ENCODE measurements at places on chromosomes 3 and 15. TPM values are rescaled to one million over a fixed set of nuclear protein-coding genes. Genes with fewer than 3 reads are reported as not detected.

Gene MYRIP
- 1.8 TPM for total RNA-seq

Gene ATP8B4
- total RNA-seq: not detected

Gene IL17RC
- 41.9 TPM for total RNA-seq

Gene BAHD1
- 29.9 TPM for total RNA-seq

Gene GUCA1C
- total RNA-seq: not detected

Gene SCAMP5
- total RNA-seq: 164 TPM

Gene SEMA3B
- total RNA-seq: 5.4 TPM

Gene OR4M2
- total RNA-seq: not detected

Gene ZNF774
- total RNA-seq: 6.7 TPM

Gene PLSCR4
- total RNA-seq: not detected

Gene DPPA2
- 0.42 TPM for total RNA-seq

Gene CASR
- not detected for total RNA-seq

DNA sequence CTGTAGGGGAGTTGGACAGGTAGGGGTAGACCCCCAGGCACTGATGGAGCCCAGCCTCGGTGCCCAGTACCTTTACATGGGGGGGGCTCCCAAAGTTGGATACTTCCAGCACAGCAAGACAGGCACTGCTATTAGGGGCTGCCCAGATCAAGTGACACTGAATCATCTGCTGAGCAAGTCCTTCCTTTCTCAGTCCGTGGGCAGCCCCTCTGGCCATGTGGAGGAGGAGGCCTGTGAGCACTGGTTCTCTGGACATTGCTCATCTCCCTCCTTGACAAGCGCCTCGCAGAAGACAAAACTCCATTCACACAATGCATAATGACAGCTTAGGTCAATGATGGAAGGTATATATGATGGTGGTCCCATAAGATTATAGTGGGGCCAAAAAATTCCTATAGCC, 35.7 kb downstream of the EEFSEC start:
- no peak for DNase-seq

DNA sequence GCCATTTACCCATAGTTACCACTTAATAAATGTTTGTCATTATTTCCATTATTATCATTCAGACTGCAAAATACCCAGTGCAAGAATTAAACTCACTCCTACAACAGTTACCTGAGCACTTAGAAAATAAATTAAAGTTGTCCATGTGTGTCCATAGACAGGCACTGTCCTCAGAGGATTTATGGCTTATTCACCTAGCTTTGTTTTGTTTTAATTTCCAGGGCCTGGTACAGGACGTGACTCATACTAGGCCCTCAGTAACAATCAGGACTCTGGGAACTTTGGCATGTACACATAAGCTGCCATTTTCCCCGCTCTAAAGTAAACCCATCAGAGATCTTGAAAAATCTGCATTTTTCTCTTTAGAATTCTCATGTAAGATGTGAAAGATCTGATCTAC, 458.5 kb upstream of the ARRDC4 start:
- no peak for DNase-seq

- no peak for DNase-seq
Measured at GRCh38 chr15:70783610-70784022, 20.3 kb upstream of the UACA start.

DNA sequence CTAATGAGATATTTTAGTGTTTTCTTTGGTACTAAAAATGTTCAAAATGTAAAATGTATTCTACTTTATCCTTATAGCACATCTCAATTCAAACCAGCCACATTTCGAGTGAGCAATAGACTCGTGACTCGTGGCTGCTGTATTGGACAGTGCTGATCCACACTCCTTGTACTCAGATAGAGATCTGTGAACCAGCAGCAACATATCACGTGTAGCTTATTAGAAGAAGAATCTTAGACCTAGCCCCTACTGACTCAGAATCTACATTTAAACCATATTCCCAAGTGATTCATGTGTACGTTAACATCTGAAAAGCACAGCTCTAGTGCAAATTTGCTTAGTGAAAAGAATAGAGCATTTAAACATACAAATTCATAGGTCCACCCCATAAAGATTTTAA, 130.9 kb downstream of the IL1RAP start:
- no peak for DNase-seq

DNA sequence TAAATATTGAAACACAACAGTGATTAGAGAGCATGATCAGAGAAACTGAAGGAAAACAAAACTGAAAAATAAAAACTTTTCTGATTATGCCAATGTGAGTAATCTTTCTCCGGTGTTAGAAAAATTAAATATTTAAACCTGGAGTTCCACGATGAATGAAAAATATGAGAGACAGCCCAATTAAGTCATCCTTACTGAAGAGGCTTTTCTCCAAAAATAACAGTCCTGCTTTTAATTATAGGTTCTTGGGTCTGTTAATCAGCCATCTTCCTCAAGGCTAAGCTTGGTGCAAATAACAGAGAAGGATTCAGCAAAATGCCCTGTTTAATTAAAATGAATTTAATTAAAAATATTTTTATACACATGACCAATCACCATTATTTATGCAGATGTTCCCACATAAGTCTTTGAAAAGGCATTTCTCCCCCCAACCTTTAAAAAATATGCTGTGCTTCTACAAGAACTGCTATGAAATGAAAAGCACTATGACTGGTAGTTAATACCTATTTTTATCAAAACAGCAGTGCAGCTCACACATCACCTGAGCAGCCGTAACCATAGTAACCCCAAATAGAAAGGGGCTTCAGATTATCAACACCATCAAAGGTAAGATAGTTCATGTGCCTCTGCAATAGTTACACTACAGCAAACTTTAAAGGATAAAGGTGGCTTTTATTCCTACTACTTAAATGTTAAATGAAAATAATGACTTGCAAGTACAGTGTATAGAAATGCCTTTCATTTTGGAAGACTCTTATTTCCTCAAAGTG, 175.7 kb downstream of the SLC9A9 start:
- DNase-seq: no peak

DNA sequence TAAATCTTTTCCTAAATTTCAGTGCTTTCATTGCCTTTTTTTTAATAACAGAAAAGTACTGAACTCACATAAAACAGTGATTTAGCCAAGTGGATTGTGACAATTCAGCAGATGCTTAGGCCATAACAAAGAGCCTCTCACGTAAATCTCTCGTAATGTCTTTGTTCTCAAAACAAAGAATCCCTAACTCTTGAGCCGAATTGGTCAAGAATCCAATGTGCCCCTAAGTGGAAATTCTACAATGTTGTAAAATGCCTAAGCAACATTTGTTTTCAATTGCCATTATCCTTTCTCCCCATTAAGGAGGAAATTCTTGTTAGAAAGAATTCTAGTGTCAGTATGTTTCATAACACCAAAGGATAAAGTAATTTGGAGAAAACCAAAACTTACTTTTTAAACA, 235.7 kb upstream of the THBS1 start:
- DNase-seq: no peak

- DNase-seq: no peak
Measured at GRCh38 chr3:25747033-25747432, 36.2 kb downstream of the NGLY1 start.

- DNase-seq: no peak
Measured at GRCh38 chr3:58079773-58080172, 71.6 kb downstream of the FLNB start.

GRCh38 chr15:48581219-48581618, 64.3 kb downstream of the FBN1 start:
- no peak for DNase-seq

DNA sequence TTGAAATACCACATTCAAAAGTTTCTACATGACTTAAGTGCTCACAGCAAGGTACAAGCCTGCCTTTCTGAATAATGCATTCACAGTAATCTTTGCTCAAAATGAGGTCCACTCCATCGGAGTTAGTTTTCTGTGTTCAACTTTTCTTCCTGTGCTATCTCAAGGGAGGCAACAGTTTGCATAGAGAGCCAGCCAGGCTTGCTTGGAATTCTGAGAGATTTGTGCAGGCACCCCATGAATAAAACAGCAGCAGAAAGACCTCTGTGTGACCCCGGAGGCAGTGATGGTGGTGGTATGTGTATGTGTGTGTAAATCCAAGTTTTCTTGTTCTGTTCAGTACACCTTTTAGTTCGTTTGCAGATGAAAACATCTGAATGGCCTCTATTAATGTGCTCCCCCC, 124.0 kb downstream of the ADAMTS9 start:
- DNase-seq: no peak

- no peak for DNase-seq
Measured at GRCh38 chr3:37726525-37727290, 135.0 kb upstream of the CTDSPL start.

DNA sequence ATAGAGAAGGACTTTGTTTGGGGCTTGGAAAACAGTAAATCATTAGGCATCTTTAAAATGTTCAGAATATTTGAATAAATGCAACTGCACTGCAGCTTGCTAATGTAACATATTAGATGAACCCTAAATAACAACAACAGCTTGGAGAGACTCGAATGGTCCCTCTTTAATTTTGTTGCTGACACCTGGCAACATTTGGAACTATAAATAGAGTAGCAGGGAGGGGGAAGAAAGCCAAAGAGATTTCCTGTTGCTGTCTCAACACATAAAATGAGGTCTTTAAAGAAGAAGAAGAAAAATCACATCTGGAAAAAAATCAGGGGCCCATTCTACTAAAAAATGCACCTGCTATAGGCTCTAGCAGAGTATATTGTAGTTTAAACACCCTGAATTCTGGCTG, 49.9 kb upstream of the DPPA4 start:
- no peak for DNase-seq

DNA sequence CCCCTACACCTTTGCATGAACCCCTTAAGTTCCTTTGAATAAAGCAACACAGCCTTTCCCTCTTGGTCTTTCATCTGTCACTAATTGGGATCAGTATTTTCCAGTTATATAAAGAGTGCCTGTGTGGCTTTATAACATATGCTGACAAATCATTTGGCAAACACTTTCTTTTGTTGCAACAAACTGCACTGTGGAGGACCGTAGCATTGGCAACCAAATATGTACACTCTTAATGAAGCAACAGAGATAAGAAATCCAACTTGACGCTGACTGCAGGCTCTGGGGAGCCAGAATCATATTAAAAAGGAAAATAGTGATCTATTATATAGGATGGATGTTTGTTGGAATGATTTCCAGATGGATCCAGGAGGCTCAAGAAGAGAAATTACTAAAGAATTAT, 120.1 kb upstream of the PRICKLE2 start:
- no peak for DNase-seq

- no peak for DNase-seq
Measured at GRCh38 chr3:62923066-62923465, 47.9 kb upstream of the CADPS start.

DNA sequence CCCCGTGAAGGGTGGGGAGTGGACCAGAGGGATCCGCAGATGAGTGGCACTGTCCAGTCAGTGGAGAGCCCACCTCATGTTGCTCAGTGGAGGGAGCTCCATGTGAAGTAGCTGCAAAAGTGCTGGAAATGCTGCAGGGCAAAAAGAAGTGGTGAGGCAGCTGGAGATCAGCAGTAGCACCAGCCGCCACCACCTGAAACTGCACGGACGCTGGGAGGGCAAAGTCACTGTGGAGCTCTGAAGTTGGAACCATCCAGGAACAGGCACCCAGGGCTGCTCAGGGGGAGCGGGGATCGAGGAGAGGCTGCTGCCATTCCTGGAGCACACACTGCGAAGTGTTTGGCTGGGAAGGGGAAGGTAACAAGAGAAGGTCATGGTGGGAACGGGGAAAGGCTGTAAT, 6.4 kb upstream of the ALDH1L1 start:
- no peak for DNase-seq

DNA sequence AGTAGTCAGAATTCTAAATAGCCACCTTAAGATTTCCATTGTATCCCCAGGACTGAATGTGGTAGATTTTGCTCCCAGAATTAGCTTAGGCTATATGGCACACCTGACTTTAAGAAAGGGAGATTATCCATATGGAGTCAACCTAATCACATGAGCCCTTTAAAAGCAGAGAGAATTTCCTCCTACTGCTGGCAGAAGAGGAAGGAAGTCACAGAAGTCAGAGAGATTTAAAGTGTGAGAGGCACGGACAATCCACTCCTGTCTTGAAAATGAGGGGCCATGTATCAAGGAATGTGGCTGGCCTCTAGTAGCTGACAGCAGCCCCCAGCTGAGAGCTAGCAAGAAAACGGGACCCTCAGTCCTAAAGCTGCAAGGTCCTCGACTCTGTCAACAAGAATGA, 26.8 kb downstream of the LRRC31 start:
- no peak for DNase-seq

DNA sequence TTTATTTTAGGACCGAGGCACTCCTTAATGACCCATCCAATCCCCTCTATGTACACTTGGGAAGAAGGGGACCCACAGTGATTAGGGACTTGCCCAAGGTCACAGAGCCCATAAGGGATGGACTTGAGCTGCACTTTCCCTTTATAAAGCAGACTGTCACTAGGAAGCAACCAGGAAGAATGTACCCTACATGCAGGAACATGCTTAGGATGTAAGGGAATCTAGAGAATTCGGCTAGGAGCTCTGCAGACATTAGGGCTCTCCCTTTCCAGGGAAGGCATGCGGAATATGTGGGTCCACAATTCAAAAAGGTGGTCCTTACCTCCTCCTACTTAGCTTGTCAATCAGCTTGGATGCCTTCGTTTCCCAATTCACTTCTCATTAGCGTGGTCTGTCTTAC, 78.7 kb downstream of the TMEM266 start:
- no peak for DNase-seq

- DNase-seq: no peak
Measured at GRCh38 chr3:142019794-142020320, 129.5 kb downstream of the TFDP2 start.

- no peak for DNase-seq
Measured at GRCh38 chr15:39396979-39397615, 183.8 kb upstream of the THBS1 start.

GRCh38 chr15:85598718-85599398, 195.9 kb downstream of the KLHL25 start:
- DNase-seq: no peak

DNA sequence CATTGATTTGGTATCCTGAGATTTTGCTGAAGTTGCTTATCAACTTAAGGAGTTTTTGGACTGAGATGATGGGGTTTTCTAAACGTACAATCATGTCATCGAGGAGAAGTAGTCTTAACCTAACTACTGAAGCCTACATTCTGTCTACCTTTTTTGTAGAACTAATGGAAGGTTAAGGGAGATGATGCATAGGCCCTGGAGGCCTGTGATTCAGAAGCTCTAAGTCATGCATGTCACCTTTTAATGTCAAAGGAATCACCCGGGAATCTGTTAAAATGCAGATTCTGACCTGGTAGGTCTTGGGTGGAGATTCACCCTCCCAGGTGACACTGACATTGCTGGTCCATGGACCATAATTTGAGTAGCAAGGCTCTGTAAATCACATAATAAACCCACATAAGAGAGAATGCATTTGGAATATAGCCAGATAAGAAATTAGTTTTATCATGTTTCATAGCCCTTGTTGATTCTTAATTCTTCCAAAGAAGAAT, 64.9 kb downstream of the GHSR start:
- DNase-seq: no peak

- DNase-seq: no peak
Measured at GRCh38 chr3:139425745-139426400, 36.4 kb upstream of the COPB2 start.

DNA sequence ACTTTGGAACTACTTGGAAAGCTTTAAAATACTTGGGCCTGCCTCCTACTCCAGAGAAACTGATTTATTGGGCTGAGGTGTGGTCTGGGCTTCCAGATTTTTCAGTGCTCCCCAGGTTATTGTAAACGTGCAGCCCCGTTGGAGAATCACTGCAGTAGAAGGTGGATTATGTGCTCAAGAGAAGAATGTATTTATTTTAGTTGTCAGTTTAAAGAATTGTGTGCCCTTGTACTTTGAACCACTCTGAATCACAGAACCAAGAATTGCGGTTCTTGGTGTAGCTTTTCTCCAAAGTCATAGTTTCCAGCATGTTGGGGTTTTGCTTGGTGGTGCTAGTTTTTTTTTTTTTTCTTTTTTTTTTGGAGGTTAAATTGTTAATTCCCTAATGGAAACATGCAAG, 1.6 kb downstream of the TATDN2 start:
- no peak for DNase-seq

- DNase-seq: no peak
Measured at GRCh38 chr3:117790235-117790987, 1080.8 kb downstream of the TUSC7 start.
